Large intestine (tissue), 12 donors: ENCODE measurements at places on chromosomes 6 and 20.
A peak's percentile ranks its signal among the peaks of the same experiment; 100 is the strongest.

DNA sequence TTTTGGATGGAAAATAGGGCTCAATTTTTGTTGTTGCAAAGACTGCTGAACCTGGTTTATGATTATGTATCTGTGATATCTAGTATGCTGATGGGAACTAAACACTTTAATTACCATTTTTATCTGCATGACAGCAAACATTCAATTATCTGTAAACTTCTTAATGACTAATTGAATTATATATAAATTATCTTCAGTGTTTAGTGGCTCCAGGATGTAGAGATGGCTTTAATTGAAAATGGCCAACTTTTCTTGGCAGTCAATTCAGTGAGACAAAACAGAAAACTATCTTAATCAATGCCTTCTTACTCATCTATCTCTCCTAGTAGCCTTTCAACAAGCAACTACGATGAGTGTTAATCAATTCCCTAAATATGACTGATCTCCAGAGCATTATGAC is 591.3 kb downstream of the HACE1 start:
- DNase-seq = no peak

GRCh38 chr6:142722012-142722411 is 223.0 kb downstream of the HIVEP2 start:
- no peak for DNase-seq

DNA sequence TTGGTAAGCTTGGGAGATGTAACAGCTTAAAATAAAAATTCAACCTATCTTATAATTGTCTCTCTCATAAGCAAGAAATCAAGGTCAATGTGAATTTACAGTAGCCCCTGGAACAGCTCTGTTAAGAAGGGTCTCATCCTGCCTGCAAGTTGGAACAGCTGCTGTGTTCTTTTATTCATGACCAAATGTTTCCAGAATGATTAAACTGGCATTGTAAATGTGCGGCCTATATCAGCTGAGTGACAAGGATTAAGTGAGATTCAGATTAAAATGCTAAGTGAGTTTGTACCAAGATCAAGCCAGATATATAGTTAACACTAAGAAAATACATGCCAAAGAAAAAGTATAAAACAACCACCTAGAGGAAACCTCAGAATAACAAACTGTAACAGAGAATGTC is 45.3 kb upstream of the NRSN1 start:
- DNase-seq = no peak

DNA sequence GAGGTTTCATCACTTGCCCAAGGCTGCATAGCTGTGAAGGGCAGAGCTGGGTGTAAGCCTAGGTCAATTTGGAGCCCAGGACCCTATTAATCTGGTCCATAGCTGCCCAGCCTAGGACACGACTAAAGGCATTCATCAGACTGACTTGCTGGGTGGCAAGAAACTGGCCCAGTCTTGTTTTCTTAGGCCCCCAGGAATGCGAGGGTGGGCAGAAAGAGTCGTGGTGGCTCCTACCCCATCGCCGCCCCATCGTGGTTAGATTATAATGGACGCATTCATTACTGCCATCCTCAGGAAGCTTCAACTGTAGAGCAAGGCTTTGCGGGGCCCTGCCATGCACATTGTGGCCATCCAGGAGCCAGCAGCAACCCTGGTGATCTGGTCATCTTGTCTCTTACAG is 16.1 kb downstream of the DYNLRB1 start:
- no peak for DNase-seq

GRCh38 chr20:64038224-64038564 is 2.2 kb downstream of the C20orf204 start:
- DNase-seq = no peak

- no peak for DNase-seq
Observed at GRCh38 chr6:159254186-159254585, 85.0 kb downstream of the FNDC1 start.

- no peak for DNase-seq
Observed at GRCh38 chr20:59776626-59777330, 156.7 kb downstream of the SYCP2 start.

GRCh38 chr6:142251930-142252445 is 49.8 kb upstream of the ADGRG6 start:
- DNase-seq = no peak

DNA sequence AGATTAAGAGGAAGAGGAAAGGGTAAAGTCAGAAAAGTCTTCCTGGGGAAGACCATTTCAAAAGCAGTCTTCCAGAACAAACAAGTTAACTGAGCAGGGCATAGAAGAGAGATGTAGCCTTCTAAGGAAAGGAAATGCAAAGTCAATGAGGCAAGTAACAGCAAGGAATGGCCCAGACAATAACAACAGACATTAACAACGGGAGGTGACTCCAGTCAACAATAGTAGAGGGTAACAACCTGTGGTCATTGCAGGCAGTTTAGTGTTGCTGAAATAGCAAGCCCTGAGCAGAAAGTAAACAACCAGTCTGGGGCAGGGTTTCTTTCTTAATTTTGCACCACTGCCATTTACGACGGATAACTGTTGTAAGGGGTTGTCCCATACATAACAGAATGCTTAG is 2.1 kb downstream of the MDN1 start:
- no peak for DNase-seq

DNA sequence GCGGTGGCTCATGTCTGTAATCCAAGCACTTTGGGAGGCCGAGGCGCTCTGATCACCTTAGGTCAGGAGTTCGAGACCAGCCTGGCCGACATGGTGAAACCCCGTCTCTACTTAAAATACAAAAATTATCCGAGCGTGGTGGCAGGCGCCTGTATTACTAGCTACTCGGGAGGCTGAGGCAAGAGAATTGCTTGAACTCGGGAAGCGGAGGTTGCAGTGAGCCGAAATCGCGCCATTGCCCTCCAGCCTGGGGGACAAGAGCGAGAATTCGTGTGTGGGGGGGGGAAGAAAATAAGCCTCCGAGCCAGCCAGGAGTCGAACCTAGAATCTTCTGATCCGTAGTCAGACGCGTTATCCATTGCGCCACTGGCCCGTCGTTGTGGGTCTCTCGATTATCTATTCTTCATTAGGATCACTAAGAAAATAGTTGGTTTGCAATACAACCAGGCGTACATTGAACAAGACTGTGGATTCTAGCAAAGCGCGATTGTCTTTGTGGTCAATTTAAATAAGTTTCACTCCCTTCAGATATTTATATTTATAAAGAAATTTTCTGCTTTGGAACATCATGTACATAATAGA is 33.9 kb upstream of the PRSS16 start:
- no peak for DNase-seq

DNA sequence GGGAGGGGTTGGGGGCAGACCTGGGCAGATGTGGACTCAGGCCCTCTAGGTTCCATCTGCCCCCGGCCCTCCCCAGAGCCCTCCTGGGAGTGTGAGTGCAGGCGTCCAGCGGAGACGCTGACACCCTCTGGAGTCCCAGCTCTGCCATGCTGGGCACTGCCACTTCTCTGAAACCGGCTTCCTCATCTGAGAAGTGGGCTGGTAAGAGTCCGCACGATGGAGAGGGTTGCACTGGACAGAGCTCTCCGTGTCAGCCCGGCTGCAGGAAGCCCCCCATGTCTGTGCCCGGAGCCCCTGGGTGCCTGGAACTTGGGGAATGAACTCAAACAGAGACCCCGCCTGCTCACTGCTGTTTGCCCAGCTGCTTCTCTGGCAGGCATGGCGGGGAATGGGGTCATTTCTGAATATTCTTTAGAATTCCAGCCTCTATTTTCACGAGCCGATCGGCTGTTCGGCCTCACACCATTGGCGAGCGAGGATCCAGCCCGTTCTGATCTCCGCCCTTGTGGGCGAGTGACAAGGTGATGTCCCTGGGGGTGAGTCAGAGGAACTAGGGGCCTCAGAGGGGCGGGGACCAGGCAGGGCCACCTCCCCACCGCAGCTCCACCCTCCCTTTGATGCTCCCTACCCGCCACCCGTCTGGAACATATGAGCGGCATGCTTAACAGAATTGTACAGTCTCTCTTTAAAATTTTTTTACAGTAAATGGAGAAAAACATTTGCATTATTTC is 47.8 kb upstream of the GATA5 start:
- peak; percentile 46 for DNase-seq

DNA sequence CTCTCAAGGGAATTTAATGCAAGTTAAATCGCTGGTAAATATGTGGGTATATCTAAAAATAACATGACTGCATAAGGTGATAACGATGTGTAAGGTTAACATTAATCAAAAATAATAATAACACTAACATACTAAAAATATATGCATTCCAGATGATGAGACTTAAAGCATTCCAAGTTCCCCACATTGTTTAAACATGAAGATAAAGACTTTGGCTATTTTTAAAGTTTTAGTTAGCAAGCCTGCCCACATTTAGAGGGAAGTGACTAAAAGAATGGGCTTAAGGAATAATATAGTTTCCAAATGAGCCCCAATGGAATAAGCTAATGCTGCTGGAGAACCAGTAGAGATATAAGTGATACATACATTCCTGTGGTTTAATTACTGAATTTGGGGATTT is 941.3 kb downstream of the TBC1D32 start:
- DNase-seq = no peak

- DNase-seq = no peak
Observed at GRCh38 chr6:80637312-80637711, 530.8 kb downstream of the BCKDHB start.

GRCh38 chr20:53611449-53611894 is 17.8 kb upstream of the ZNF217 start:
- DNase-seq = no peak

- no peak for DNase-seq
Observed at GRCh38 chr6:148200293-148200692, 142.3 kb upstream of the SASH1 start.

- DNase-seq = no peak
Observed at GRCh38 chr6:54428431-54428830, 120.2 kb downstream of the TINAG start.

- DNase-seq = no peak
Observed at GRCh38 chr20:52847029-52847660, 125.0 kb upstream of the TSHZ2 start.

DNA sequence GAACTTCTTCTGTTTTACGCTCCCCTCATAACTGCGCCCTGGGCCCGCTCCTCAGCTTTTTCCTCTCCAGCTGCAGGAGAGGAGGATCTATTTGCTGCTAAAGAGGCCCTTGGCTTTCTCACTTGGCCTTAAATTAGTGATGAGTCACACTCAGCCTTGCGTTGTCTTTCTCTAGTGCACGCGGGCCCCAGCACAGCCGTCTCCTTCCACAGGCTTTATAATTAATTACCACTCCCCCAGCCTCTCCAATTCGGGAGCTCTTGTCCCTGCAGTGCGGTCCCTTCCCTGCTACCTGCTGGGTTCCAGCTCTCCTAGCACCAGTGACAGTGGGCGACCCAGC is 25.2 kb downstream of the PACSIN1 start:
- peak; percentile 25 for DNase-seq

DNA sequence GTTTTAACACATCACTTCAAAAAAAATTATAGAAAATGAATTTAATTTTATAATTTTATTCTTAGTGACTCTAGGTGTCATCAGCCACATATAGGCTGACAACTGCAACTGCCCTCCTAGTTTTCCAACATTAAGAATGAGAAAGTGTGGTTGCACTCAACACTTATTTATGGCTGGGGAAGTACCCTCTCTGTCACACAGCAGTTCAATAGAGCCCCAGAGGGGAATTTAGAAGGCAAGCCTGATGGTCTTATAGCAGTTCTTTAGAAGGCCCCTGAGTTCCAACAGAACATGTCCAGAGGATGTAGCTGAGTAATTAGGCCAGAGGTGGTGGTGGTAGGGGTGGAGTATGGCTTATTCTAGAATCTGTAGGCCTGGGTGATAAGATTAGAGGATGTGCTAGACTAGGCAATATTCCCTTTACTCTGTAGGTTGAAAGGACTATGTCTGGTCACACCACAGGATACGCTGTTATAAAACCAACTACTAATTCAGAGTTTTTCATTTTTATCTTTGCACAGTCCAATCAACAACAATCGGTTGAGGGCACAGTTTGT is 226.5 kb upstream of the CITED2 start:
- peak; percentile 46 for DNase-seq

GRCh38 chr20:49891476-49892110 is 23.7 kb downstream of the SPATA2 start:
- DNase-seq = no peak

- DNase-seq = no peak
Observed at GRCh38 chr20:39474879-39475278, 512.7 kb downstream of the DHX35 start.

GRCh38 chr20:9884666-9885065 is 45.8 kb upstream of the PAK5 start:
- DNase-seq = no peak

DNA sequence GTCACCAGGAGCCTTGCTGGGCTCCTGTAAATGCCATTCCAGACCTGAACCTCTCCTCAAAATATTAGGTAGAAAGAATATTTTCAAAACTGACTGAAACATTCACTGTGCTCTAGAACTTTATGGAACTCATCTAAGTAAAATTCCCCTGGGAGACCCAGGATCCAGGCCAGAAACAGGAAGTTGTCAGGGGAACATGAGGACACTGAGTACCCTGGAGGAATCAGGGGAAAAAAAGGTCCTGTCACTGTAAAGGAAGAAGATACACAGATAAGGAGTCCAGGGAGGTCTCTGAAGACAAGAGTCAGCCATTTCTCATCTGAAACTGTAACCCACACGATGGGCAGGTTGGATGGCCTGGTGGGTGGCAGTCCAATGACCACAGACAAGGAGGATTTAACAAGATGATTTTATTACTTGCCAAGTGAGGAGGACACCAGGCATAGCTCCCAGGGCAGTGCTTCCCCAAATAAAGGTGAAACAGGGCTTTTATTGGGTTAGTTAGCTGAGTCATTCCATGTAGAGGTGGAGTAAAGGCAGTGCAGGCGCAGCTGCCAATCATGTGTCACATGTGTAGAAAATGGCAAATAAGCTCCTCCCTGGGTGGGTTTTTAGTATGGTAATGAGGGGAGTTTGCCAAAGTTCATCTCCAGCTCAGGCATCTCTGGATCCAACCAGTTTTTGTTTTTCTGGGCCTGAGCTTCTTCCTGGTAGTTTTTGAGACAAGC is 138.5 kb downstream of the RCAN2 start:
- DNase-seq = no peak

- DNase-seq = no peak
Observed at GRCh38 chr6:42783876-42784642, 2.2 kb downstream of the BICRAL start.

DNA sequence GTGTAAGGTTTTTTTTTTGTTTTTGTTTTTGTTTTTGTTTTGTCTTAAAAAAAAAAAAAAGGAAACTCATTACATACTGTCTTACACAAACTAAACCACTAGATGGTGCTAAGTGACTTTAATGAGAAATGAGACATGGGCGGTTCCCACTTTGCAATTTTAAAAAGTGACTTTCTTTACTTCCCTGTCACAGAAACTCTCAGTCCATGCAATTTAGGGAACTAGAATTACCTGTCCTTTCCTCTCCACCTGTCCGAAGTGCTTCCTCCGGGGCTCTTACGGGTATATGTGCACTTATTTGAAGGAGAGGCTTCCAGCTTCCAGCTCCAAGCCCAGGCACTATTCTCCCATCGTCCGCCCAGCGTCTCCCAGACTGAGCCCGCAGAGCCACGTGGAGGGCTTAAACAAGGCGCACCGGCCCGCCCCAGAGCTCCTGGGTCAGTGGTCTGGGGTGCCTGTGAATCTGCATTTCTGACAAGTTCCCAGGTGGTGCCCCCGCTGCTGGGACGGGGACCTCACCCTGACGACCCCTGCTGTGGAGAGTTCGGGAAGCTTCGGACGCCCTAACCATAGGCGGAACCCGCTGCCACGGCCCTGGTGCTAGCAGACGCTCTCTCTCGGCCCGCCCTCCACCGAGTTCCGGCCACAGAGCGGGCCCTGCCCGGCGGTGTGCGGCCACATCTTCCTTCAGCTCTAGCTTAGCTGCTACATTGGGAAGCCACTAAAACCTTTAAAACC is 26.1 kb downstream of the BFSP1 start:
- DNase-seq = peak; percentile 15
